Erythroblast (primary cell): ENCODE measurements at places on chromosomes 11 and 22.

DNA sequence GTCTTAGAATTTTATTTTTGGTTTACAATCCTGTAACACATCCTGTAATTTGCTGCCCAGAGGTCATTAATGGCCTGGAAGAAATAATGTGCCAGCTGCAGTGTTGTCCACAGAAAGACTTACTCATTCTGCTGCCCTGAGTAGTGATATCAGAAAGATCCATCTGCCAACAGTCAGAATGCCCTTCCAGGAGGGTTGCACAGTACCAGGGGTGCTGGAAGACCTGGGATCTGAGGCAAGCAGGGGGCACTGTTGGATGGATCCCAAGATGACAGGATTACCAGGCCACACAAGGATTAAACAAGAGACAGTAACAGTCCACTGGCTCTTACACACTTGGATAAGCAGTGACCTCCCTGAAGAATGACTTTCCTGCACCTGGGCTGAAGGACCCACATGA lies 93.8 kb upstream of the TOP3B start:
- DNase-seq: no peak

DNA sequence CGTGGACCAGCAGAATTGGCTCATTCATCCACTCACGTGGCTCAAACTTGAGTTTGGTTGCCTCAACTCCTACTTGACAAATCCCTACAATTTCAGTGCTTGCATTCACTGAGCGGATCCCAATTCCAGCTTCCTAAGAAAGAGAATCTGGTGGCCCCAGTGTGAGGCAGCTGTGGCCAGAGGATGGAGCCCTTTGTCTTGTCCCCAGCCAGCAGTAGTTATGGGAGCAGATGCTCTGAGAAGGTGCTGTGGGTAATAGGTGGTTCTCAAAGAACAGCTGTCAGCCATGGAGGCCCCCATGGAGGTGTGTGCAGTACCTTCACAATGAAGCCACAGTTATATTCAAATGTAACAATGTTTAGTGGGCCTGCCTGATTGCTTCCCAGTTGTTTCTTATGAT lies 39.3 kb downstream of the KREMEN1 start:
- no peak for DNase-seq

DNA sequence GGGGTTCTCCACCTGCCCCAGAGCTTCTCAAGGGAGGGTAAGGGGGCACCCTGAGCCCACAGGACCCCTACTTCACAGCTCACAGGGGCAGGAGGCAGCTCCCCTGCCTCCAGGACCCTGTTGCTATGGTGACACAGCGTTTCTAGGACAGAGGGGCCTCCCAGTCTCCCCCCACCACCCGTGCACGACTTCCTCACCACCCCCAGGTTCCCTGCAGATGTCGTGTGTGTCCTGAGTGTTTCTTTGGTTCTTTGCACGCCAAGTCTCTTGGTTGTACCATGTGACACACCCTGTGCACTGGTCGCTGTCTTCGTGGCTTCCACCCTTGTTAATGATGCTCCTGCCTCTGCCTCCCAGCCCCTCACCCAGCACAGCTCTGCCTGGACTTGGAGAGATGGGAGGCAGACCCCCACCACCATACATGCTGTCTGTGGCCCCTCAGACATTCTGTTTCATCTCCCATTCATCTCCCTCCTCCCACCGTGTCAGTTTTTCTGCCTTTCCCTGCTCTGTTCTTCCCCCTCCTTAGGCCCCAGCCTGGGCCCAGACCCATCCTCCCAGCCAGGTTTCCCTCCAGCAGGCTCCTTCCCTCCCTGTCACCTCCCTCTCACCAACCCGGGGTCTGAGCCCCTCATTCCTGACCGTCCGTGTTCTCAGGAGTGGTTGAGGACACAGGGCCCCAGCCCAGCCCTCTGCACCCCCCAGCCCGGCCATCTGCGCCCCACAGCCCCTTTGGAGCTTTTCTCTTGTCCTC lies 24.5 kb upstream of the RAB1B start:
- DNase-seq: no peak

DNA sequence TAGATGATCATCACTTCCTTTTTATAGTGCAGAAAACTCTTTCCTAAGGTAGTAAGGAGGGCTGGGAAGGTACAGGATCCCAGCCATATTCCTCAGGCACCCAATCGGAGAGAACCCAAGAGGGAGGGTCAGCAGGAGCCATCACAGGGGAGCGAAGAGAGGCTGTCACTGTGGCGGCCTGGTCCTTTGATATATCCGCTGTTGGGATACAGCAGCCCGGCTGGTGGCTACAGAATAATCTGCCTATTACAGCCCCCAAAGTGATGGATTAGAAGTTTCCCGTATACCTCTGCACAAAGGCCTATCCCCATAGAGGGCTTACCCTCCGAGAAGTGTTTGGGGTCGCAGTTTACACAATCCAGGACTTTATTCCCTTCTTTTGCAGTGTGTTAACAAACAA lies 48.5 kb downstream of the OR4D9 start:
- DNase-seq: no peak

- DNase-seq: no peak
Measured at GRCh38 chr11:111726301-111726713, 39.9 kb downstream of the PPP2R1B start.

- DNase-seq: no peak
Measured at GRCh38 chr11:614623-615503, 887 bp downstream of the IRF7 start.

DNA sequence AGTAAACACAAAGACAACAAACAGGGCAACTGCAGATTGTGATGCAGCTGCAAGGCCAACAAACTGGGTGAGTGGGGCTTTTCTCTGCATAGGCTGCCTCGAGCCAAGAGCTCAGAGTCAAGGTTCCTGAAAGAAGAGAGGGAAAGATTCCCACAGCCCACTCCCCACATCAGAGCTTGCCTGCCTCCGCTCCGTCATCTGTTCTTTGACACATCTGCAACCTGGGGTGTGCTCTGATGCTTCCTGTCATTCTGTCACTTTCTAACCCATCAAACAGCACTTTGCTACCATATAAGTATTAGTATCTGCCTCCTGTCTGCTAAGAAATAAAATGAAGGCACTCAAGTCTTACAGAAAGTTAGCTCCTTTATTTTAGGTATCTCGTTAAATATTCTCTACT lies 46.9 kb downstream of the C22orf31 start:
- no peak for DNase-seq

DNA sequence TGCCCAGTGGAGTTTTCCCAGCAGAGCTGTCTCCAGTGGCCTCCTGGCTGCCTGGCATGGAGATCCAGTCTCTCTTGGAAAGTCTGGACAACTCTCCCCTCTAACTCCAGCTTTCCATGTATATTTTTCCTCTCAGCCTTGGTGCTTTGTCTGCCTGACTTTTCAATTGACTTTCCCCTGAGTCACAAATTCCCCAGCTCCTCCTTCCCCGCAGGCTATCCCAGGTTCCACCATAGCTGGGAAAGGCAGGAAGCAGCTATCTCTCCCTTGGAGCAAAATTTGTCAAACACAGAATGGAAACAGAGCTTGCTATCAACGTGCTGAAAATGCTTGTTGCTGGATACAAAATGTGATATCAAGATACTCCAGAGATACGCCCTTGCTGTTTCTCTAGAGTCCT lies 384.8 kb downstream of the TMEM135 start:
- no peak for DNase-seq

- no peak for DNase-seq
Measured at GRCh38 chr11:68266121-68266891, 5.5 kb downstream of the C11orf24 start.

DNA sequence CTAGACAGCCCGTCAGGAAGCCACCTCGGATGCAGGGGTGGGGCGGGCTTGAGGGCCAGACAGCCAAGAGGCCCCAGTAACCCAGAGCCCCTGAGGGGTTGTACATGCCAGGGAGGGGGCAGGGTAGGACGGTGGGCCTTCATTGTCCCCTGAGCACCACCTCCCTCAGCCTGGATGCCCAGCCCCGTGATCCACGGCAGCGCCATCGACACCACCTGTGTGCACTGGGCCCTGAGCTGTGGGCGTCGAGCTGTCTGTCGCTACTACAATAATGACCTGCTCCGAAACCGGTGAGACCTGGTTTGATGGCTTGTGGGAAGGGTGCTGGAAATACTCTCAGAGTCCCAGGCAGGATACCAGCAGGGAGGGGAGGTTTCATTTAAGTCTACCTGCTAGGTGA lies 37.4 kb upstream of the TPBGL start:
- DNase-seq: no peak

GRCh38 chr22:17112491-17113042 lies 8.6 kb downstream of the TMEM121B start:
- DNase-seq: no peak

DNA sequence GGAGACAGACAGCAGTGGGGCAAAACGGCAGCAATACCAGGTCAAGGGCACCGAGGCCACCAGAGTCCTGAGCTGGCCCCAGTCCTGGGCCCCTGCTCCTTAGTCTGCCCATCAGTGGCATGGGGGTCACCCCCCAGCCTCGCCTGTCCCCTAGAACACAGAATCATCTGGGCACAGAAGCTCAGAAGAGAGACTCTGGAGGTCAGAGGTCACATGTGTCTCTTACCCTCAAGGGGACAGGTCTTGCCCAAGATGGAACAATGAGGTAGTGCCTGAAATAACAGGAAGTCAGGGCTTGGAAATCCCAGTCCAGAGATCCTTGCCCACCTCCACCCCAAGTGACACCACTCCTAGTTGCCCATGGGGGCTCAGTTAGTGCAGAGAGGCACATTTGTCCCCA lies 20.6 kb downstream of the PDE2A start:
- DNase-seq: no peak

DNA sequence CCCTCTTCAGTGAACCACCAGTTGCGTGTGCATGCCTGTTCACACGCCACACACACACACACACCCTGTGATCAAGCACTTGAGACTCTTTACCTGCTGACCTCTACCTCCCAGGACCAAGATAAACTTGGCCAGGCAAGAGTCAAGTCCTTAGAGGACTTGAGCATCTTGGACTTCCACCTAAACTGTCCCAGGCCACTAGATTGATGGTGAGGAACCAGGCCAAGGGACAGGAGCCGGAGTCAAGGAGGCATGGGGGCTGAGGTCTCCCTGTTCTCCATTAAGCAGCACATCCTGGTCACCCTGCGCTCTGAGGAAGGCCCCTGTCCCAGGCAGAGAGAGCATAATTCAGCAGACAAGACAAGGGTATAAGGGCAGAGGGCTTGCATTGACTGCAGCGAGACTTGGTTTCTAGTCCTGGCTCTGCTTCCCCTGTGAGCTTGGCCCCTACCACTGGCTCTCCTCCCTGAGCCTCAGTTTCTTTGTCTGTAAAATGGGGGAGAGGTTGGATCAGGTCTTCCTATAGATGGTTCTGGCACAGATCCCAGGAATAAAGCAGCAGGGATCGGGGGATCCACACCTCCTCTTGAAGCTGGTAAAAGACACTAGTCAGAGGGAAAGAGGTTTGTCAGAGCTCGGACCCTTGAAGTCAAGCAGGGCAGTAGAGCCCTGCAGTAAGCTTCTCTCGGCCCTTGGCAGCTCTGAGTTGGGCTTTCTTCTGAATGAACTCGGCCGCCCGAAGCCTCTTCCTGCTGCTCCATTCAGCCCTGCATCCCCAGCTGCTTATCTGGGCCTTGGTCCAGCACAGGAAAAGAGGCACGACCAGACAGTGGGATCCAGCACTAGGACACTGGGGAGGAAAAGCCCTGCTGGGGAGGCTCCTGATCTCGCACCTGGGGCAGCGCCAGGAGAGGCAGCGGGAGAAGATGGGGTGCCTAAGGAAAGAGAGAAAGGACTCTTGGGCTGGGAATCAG lies 2.0 kb downstream of the CREB3L1 start:
- DNase-seq: no peak

DNA sequence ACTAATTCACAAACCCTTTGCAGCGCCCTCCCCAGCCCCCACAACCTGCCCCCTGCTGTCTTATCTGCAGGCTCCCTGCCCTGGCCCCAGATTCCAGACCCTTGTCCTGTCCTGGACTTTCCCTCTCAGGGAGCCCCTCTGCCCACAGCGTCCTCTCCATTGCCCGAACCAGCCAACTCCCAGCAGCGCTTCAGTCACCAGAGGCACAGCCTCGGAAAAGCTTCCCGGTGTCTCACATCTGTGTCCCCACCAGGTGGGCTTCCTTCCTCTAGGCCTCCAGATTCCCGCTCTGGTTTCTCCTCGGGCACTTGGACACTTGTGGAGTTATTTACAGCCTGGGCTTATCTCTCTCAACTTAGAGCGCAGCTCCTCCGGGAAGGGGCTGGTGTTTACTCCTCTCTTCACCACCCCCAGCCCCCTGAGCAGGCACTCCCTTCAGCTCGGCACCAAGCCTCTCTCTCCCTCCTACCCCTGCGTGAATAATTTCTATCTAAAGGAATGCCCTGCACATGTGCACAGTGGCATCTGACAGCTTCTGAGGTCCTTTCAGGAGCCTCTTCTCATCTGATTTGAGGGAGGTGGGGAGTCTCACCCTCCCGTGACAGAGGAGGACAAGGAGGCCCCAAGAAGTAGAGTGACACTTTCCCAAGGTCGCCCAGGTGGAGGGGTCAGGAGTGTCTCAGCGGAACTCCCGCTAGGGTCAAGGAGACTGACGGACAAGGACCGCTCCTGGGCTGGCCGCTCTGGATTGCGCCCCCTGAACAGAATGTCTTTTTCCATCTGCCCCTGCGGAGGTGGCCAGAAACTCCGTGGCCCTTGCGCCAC lies 838 bp downstream of the WNT11 start:
- no peak for DNase-seq

GRCh38 chr22:27122574-27122973 lies 465.2 kb downstream of the MIAT start:
- DNase-seq: no peak

- no peak for DNase-seq
Measured at GRCh38 chr22:40694411-40694810, 15.1 kb downstream of the MCHR1 start.

DNA sequence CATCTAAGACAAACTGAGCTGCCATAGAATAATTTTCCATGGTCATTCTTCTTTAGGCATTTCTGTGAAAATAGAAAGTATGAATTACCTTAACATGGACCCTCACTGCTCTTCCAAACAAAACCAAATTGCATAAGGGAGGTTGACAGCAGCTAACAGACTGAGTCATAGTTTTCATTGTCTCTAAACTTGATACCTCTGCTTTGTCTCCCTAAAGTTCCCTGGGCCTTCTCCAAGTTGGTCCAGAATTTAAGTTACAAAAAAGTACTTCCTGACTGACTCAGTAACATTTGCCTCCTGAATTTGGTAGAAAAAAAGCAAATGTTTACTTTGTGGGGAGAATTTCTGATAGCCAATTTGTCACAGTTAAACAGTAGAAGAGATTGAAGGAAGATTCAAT lies 3.0 kb downstream of the OR8D1 start:
- no peak for DNase-seq

DNA sequence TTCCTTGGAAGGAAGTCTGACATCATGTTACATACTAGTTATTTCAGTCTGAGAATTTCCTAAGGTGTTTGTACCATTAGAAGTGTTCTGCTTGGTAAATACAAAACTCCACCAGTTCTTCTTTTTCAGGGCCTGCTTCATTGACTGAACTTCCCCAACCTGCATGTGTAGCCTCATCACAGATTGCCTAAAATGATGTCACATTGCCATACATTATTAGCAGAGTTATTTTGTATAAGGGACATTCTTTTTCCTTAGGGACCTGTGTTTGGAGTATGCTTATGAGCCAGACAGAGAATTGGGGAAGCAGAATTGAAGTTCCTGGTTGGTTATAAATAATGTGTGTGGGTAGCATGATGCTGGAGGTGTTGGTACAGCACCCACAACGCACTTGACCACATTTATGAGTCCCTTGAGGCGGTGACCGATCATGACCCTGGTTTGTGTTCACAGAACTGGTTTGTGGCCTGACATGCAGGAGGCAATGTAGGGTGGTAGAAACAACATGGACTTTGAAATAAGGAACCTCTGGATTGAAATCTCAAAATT lies 16.4 kb upstream of the MMP7 start:
- DNase-seq: no peak

GRCh38 chr11:121368364-121369240 lies 76.0 kb downstream of the SC5D start:
- DNase-seq: no peak
